KG1 (cell line): ENCODE measurements at places on chromosomes 11 and 22.

DNA sequence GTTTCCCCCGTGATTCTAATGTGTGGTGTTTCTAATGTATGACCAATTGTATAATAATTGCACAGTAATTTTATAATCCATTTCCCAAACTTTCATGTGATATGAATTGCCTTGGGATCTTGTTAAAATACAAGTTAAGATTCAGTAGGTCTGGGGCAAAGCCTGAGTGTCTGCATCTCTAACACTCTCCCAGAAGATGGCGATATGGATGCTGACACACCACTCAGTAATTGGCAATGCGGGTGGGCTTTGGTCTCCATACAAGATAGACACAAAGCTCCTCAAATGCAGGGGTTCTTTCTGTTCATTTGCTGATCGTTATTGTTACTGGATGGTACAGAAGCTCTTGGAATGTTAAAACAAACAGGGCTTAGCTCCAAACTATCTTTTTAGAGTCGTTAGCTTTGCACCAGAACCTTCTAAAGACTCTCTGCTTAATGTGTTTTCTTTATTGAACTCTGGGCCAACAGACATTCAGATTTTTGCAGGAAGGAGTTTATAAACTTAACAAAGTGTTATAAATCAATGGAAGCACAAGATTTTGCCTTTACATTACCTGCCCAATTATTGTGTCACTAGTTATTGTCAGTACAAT, 45.4 kb upstream of the ANO3 start:
- no peak for DNase-seq

DNA sequence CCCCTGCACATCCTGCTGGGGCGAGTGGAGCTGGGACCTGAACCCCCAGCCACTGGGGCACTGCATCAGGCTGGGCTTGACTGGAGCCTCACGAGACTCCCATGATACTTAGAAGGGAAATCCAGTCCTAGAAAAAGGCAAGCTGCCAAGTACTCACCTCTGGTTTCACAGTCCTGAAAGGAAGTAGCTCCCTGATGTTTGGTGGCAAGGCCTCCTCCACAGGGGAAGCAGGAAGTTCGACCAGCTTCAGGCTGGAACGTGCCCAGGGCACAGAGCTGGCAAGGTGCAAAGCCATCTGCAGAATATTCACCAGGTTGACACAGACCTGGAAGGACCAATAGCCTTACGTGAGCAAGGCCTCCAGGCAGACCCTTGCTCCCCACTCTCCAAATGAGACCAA, 26.8 kb upstream of the NRIP3 start:
- no peak for DNase-seq

DNA sequence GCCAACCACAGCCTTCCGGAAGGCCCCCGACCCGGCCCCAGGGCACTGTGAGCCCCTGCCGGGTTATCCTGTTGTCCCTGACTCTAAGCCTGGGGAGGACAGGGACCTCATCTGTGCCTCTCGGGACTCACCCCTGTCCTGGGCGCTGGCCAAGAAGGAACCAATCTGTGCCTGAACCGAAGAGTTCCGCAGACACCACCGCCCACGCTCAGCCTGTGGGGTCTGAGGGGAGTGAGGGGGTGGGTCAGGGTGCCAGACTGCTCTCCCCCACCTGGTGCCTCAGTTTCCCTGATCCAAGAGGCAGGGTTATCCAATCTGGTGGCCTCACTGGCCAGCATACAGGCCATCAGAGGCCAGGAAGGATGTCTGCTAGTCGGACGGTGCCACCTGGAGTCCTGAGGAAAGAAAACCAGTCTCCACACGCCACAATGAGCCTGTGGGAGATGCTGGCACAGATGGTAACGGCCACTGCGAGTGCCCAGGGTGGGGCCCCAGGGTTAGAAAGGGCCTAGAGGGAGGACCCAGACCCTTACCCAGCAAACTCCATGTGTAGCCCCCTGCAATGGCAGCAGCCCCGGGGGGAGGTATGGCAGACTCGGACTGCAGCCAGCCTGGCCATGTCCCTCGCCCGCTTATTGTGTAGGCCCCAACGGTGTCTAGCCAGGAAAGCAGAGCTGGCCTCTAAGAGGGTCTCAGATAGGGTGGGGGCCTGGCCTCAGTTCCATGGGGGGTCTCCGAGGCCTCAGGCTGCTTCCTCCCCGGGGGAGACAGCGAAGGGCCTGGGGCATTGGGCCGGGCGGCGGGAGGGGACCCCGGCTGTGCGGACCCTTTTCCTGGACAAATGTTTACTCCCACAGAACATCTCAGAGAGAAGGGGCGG, 827 bp upstream of the TNNT3 start:
- no peak for DNase-seq

DNA sequence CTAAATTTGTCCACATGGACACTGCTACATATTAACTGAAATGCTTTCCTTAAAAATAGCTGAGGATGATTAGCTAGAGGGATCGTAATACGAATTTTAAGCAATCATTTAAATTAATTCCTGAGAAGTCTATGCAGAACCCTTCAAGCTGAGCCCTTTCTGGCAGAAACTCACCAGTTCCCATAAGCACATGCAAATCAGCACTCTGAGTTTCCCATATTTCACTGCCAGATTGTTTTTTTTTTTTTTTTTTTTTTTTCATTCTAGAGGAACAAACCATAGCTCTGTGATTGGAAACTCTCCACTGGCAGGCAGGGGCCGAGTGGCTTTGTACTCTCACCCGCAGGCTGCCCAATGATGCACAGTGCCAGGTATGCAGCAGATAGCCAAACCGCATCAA, 145.6 kb downstream of the EFCAB6 start:
- no peak for DNase-seq

- DNase-seq: no peak
Observed at GRCh38 chr11:66542362-66542761, 3.5 kb downstream of the ZDHHC24 start.

DNA sequence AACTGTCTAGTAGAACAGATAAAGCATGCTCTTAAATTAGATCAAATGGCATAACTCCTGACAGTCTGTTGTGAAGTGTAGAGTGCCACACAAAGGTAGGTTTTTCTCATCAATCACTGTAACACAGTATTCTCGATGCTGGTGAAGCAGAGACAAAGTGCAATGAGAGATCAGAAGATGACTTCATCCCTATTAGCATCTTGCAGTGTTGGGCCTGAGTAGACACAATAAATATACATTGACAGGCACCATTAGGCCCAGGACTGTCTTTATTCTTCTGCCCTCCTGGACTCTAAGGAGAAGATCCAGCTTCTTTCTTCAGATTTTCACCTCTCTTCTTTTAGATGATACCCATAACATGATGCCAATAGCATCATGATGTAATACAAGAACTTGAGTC, 478.0 kb upstream of the TENM4 start:
- no peak for DNase-seq

GRCh38 chr11:101765932-101766331, 148.9 kb upstream of the CEP126 start:
- no peak for DNase-seq

DNA sequence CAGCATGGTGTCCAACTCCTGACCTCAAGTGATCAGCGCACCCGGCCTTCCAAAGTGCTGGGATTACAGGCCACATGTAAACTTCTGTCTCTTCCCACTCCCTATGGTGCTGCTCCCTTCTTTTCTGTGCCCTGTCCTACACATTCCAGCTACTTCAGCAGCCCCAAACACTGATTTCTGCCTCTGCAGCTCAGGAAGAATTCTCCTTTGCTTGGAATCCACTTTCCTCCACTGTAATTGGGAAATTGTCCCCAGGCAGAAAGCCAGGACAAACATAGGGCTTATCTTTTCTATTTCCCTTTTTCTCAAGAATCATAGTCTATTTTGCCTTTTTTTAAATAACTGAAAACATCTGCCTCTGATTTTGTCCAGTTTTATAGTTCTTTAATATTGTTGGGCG, 21.3 kb upstream of the DRG1 start:
- DNase-seq: no peak

DNA sequence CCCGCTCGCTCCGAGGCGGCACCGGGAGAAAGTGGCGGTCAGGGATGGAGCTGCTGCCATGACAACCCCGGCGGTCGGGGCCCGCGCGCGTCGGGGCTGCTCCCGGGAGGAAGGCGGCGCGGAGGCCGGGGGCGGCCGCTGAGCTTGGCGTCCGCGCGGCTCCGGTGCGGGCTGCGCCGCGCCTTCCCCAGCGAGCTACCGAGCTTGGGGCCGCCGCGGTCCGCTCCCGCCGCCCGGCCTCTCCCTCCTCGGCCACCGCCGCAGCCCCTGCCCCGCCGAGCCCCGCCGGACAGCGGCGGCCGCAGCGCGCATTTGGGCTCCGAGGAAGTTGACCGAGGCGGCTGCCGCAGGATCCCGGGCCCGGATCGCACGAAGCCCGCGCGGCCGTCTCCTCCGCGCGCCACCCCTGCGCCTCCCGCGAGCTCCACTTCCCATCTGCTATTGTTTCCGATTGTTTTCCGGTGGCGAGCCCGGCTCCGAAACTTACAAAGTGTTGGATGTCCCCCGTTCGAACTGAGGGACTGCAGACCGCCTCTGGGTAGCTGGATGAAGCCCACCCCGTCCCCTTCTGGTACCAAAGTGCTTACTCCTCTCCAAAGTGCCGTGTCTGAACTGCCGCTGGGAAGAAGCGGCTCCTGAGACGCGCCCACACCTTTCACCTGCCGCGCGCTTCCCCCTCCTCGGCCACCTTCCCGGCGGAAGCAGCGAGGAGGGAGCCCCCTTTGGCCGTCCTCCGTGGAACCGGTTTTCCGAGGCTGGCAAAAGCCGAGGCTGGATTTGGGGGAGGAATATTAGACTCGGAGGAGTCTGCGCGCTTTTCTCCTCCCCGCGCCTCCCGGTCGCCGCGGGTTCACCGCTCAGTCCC, 540.3 kb downstream of the NTM start:
- DNase-seq: no peak

- no peak for DNase-seq
Observed at GRCh38 chr11:72751116-72752087, 806 bp downstream of the ARAP1 start.

DNA sequence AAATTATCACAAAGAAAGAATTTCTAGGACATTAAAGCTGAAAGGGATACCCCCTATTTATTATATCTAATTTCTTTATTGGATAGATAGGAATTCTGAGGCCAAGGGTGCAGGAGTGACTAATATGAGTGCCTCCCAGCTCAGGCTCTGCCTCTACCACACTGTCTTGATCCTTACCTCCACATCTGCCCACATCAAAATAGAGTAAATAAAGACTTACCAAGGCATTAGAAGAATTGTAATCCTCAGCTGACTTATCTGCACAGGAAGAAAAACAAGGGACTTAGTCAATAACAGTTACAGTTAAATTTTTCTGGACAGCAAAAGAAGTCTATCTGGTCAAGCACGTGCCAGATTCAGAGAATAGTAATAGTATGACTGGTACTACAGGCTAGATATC, 72.6 kb upstream of the GDPD4 start:
- DNase-seq: no peak

- DNase-seq: no peak
Observed at GRCh38 chr11:123238297-123238696, 43.2 kb upstream of the CLMP start.

DNA sequence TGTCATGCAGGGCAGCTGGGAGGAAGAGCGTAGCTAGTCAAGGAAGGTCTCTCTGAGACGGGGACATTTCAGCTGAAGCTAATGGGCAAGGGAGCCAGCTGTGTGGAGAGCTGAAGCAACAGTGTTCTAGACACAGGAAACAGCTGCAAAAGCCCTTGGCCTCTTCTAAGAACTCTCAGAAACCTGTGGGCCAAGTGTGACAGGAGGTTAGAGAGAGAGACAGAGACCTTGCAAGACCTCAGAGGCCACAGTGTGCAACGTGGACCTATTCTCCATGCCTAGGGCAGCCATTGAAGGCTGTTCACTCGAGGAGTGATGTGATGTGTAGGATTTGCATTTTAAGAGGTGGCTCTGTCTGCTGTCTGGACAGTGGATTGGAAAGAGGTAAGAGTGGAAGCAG, 48.7 kb upstream of the TNRC6B start:
- peak; percentile 54 for DNase-seq

DNA sequence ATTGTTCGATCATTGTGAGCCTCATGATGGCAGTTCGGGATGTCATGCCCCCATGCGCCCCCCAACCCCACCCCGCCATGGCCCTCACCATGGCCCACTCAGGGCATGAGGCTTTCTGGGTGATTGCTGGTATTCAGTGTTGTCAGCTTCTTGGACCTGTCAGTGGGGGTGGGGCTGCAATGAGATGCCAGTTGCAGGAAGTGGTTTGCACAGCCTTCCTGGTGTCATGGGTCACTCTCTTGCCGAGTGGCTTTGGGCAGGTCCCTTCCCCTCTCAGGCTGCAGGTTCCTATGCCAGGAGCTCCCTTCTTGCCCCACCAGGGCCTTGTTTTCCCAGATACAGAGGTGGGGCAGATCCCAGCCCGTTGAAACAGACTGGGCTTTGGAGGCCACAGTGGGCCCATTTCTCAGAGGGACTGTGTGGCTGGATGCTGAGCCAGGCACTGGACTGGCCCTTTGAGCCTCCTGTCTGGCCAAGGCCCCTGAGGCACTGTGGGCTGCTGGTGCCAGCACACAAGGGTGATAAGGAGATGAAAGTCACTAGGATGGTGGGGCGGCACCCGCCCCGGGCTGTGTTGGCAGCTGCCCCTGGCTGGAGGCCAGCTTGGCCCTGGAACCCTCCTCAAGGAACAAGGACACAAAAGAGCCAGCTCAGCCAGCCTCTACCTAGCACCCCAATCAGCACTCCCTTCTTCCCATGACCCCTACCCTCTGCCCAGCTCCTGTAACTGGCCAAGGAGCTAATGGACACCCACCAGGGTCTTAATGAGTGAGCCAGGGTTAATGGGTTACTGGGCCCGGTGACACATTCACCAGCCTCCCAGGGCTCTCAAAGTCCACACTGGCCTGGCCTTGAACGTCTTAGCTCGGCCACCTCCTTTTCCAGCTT, 1.5 kb upstream of the GGT1 start:
- DNase-seq: no peak

GRCh38 chr11:748007-748359, 719 bp downstream of the TALDO1 start:
- no peak for DNase-seq

- no peak for DNase-seq
Observed at GRCh38 chr11:65500387-65501185, 1.7 kb downstream of the MALAT1 start.

GRCh38 chr11:64839335-64839734, 5.1 kb downstream of the CDC42BPG start:
- no peak for DNase-seq

- no peak for DNase-seq
Observed at GRCh38 chr22:20956258-20957101, 10.6 kb upstream of the AIFM3 start.
